ENCODE measurements at places on chromosomes 11 and 22.

- DNase-seq = no peak
Measured at GRCh38 chr11:15236559-15236958, 121.8 kb downstream of the INSC start.

- no peak for DNase-seq
Measured at GRCh38 chr22:33874206-33874605, 46.1 kb downstream of the LARGE1 start.

DNA sequence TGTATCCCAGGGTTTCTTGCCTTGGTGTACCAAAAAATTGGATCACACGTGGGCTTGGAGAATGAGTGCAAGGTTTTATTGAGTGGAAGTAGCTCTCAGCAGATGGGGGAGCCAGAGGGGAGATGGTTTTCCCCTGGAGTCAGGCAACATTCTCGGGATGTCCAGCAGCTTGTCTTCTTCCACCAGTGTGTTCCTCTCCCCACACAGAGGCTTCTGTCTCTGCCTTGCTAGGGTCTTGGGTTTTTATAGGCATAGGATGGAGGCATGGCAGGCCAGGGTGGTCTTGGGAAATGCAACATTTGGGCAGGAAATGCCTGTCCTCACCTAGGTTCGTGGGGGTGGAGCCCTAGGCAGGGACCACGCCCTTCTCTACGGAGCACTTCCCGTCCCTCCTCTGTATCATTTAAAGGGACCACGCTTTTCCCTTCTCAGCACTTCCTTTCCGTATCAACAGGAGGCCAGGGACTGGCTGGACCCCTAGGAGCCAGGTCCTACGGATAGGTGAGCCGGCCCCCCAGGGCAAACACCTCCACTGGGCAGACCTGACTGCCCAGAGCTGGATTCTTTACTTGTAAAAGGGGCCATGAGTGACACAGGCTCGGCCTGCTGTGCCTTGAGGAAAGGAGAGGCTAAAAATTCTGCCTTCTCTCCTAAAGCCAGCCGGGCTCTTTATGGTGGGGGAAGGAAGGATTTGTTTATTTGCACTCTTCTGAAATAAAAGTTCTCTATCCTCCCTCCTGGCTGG lies 55.3 kb upstream of the CCDC188 start:
- peak; percentile 42 for DNase-seq

DNA sequence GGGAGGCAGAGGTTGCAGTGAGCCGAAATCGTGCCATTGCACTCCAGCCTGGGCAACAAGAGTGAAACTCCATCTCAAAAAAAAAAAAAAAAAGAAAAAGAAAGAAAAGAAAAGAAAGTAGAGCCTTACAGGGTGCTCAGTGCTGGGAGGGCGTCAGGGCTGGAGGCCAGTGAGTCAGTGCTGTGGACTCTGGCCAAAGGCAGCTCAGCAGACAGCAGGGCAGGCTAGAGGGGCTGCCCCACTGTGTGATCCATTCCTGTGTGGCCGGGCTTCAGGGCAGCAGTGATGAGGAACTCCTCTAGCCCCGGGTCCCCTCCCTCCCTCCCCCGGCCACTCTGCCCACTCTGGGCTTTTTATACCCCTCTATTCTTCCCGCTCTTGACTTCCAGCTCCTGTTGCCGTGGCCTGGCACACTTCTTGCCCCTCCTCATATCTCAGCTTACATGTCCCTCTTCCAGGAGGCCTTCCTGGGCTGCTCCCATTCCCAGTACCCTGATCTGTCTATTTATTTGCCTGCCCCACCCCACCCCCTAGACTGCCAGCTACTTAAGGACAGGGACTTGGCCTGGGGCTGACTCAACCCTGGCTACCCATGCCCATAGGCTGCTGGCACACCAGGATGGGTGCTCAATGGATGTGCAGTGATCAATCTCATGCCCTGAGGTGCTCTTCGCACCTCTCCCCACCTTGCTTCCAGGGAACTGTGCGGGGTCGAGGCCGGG lies 10.1 kb downstream of the SYT12 start:
- no peak for DNase-seq
